BJ (cell line): ENCODE measurements at places on chromosomes 6 and 20.
A peak's percentile ranks its signal among the peaks of the same experiment; 100 is the strongest.

- DNase-seq, result no peak
Observed at GRCh38 chr6:112600168-112600567, 253.0 kb downstream of the RFPL4B start.

GRCh38 chr6:108651340-108652227, 90.9 kb downstream of the FOXO3 start:
- DNase-seq, result peak; percentile 84

DNA sequence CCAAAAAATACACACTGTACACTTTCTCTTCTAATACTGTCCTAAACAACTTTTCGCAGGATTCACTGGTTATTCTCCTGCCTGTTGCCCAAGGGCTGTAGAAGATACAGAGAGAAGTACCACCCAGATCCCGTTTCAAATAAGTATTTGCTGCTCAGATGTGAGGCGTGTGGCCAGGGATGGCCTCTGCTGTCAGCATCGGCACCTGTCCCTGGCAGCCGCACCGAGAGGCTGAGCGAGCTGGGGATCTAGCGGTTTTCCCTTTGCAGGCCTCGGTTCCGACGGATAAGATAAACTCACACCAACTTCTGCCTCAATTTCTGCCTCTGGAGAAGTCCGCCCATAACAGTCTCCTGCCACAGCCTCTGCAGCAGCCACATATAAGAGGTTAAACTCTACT, 685.2 kb upstream of the AGPAT4 start:
- no peak for DNase-seq

DNA sequence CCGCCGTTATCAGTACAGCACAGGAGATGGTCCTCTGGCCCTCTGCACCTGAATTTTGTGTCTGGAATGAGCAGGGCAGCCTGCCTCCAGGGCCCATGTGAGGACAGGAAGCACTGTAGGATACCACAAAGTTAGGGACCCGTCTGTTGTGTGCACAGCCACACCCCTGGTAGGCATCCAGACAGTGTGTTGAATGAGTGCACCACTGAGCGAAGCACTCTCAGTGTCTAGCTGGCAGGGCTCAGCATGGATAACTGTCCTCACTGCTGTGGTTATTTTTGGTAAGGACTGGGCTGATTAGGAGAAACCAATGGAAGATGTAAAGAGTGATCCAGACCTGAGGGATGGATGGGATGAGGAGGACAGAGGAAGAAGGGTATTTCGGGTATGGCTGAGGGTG, 178.7 kb downstream of the CLIC5 start:
- no peak for DNase-seq

DNA sequence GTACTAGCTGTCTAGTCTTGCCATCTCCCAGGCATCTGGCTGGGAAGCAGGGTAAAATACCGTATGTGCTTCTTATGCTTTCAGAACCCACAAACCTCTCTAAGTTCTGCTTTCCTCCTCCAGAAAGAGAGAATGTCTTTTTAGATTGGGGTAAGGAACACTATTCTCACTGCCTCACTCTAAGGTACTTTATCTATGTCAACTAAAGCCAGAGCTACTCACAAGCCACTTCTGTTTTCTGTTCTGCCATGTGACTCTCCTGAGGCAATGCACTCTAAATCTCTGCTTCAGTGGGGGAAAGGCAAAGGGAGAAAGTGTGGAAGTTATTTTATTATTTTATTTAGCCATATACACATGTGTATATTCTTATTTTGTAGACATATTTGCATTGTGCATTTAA, 15.6 kb downstream of the MEP1A start:
- DNase-seq, result no peak

GRCh38 chr20:23159256-23159946, 73.3 kb upstream of the CD93 start:
- no peak for DNase-seq

- DNase-seq, result no peak
Observed at GRCh38 chr6:13472976-13473767, 14.2 kb downstream of the GFOD1 start.

DNA sequence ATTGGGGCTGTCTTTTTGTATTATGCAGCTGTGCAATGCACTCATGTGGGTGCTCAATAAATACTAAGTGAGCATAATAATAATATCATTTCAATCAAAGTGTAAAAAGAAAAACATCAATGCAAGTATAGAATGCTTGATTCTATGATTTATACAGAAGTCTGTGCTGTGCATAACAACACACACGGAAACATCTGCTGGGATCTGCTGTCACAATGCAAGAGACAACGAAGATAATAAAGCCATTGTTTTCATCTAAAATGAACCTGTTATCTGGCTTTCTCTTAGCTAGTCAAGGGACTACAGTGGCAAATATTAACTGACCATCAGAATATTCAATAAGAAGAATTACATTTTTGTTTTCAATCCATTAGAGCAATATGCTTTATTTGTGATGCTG, 1156.9 kb upstream of the MAP3K7 start:
- DNase-seq, result no peak

DNA sequence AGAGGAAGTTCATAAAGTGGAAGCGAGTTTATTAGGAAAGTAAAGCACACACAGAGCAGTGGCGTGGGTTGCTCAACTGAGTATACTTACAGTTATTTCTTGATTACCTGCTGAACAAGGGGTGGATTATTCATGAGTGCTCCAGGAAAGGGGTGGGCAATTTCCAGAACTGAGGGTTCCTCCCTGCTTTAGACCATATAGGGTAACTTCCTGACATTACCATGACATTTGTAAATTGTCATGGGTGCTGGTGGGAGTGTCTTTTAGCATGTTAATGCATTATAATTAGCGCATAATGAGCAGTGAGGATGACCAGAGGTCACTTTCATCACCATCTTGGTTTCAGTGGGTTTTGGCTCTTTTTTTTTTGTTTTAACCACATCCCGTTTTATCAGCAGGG, 29.8 kb downstream of the PDYN start:
- DNase-seq, result no peak

GRCh38 chr6:128456510-128457230, 63.7 kb downstream of the PTPRK start:
- no peak for DNase-seq

GRCh38 chr6:136809091-136809860, 13.1 kb upstream of the PEX7 start:
- no peak for DNase-seq

GRCh38 chr6:22590423-22590822, 21.1 kb downstream of the HDGFL1 start:
- DNase-seq, result no peak

- DNase-seq, result no peak
Observed at GRCh38 chr20:57708694-57709673, 831 bp downstream of the PMEPA1 start.

GRCh38 chr6:161076181-161076677, 84.7 kb downstream of the MAP3K4 start:
- DNase-seq, result no peak

DNA sequence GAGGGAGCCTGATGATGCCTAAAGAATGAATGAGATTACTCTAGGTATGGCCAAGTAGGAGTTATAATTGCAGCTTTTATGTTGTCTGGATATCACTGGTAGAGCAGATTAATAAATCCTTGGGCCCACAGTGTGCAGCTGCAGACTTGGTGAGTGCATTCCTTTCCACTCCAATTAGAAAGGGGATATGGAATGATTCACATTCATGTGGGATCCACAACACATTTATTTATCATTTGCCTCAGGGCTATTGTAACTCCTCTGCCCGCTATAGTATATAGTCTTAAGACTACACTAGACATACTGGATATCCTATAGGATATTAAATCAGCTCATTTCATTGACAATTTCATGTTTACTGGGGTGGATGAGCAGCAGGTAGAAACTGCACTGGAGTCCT, 11.6 kb upstream of the HLA-G start:
- DNase-seq, result no peak

GRCh38 chr6:22435151-22435550, 134.2 kb upstream of the HDGFL1 start:
- no peak for DNase-seq

DNA sequence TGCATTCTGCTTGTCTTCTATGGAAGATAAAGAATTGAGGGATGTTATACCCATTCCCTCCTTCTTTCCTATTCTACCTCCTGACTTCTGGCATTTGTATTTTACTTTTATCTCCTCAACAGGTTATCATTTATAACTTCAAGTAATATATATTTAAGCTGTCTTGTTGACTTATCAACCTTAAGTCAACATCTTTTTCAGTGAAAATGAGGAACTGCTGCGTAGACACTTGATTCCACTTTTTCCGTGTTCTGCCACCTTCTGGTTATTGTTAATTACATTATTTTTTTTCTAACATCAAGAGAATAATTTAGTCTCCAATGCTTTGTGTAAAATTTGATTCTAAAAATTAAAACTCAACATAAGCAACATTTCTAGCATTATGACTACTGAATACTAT, 107.5 kb downstream of the PRKN start:
- DNase-seq, result no peak

GRCh38 chr20:19922716-19923115, 94.4 kb upstream of the NAA20 start:
- no peak for DNase-seq

- no peak for DNase-seq
Observed at GRCh38 chr20:63969838-63970713, at the start of gene ZNF512B. Gene ZNF512B, minus strand, starts transcription at chr20:63969930. Its CDS starts 1,980 bp downstream, at chr20:63967950.

DNA sequence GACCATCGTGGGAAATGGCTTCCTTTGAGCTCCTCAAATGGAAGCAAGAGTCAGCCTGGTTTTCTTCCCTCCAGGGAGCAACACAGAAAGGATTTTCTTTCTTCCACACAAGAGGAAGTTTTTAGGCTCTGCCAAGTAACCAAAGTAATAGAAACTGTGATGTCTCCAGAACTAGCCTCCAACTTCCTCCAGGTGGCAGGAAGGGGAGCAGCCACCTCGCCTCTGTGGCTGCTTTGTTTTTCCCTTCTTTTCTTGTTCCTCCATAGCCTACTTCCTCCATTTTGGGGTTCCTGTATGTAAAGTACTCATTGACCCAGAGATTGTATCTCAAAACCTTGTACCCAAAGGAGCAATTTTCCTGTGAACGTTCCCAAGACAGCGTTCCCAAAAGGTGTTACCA, 32.7 kb upstream of the CCR6 start:
- DNase-seq, result no peak

DNA sequence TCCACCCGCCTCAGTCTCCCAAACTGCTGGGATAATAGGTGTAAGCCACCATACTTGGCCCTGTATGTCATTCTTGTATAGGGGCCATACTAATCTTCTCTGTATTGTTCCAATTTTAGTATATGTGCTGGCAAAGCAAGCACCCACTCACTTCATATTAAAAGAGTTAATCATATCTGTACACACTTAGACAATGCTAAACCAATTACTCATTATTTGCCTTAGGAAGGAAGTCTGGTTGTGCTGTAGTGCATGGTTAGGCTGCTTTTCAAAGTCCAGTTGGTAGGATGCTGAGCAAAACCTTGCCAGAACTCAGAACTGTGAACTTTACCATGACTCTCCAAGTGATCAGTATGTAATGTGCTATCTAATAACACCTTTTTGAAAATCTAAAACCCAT, 88.6 kb downstream of the LIN28B start:
- no peak for DNase-seq

DNA sequence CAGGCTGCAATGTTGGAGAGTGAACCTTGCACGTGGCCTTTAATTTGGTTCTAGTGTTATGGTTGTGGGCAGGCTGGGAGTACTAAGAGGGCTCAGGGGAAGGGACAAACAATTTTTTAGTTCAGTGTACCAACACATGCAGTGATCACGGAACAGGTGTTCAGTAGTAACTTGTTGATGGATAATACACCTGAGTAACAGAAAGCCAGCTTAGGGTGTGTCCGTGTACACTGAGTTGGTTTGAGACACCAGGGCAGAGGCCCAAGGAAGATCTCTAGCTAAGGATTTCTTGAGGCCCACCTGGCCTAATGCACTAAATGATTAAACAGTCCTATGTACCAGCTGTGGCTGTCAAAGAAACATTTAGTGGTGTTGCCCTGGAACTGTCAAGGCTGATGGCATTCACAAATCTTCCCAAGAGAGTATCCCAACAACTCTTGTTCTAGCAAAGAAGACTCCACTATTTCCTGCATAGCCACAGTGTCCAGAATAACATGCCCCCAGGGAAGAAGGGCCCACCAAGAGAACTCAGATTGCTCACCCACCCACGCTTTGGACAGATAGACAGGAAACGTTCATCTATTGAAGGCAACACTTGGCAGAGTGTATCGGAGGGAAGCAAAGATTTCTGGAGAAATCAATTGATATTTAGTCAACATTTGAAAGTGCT, 60.0 kb downstream of the CD83 start:
- DNase-seq, result no peak

DNA sequence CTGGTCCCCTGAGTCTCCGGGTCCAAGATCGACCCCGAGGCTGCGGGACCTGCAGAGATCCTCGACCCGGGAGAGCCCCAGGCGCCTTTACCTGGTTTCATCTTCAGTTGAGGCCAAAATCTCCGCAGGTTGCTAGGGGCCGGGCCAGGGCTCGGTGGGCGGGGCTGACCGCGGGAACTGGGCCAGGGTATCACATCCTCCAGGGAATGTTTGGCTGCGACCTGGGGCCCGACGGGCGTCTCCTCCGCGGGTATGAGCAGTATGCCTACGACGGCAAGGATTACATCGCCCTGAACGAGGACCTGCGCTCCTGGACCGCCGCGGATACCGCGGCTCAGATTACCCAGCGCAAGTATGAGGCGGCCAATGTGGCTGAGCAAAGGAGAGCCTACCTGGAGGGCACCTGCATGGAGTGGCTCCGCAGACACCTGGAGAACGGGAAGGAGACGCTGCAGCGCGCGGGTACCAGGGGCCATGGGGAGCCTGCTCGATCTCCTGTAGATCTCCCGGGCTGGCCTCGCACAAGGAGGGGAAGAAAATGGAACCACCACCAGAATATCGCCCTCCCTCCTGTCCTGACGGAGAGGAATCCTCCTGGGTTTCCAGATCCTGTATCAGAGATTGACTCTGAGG, 53.8 kb upstream of the POLR1H start:
- no peak for DNase-seq

- no peak for DNase-seq
Observed at GRCh38 chr20:59163631-59164530, at the start of gene ZNF831. Gene ZNF831, plus strand, starts transcription at chr20:59163821. Its CDS starts 27,199 bp downstream, at chr20:59191020.

- DNase-seq, result no peak
Observed at GRCh38 chr20:48635791-48636267, 192.0 kb downstream of the PREX1 start.

DNA sequence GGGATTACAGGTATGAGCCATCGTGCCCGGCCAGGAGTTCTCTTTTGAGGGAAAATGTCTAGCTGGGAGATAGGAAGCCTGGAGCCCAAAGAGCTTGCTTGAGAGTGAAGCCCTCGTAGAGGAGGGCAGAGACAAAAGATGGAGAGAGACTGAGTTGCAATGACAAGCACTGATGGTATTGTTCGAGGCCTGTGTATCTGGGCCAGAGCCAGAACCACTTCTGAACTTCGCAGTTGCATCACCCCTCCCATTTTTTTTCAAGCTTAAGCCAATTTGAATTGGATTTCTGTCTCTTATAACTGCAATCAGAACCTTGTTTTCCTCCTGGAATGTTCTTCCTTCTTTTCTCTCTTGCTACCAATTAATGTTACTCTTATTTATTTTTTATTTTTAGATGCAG, 83.1 kb downstream of the KCNB1 start:
- no peak for DNase-seq
